ENCODE measurements at places on chromosomes 1 and 21.

DNA sequence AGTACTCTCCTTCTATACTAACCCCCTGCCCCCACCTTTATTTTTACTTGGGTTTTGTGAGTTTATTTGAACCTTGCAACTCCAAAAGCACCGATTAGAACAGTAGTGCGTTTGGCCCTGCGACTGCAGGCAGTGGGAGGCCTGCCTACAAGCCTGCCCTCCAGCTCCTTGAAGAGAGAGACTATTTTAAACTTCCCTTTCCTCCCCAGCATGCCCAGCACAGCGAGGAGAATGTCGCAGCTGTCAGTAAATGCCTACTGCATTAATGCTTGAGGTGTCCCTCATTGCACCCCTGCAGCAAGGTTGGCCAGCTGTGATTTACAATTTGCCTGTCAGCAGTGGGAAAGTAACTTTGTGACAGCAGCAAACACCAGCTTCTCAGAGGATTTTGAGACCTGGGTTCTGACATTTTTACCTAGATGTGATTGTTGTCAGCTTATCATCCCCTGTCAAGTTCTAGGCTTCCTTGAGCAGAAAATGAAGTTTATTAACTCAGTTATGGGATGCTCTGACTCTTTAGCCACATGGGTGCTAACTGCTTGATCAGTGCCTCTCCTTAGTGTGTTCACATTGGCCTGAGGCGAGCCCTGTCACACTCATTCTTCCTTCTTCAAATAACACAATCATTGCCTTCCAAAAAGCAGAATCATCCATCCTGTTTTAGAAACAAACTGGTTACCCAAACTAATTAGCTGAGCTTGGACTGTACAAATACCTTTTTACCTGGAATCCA is 170.6 kb downstream of the PDE4B start:
- no peak for DNase-seq

DNA sequence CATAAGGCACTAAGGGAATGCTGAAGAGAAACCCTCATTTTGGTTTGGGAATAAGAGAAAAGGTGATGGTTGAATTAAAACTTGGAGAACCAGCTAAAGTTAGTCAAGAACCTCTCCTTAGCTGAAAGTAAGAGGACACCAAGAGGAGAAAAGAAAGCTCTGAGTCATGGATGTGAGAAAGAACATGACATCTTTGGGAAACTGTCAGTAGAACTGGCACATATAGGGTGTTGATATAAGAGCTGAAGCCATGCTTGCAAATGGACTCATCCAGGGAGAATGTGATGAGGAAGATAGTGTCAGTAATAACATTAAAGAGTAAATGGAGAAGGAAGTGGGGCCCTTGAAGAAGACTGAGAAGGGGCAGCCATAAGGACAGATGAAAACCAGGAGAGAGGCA is 54.3 kb downstream of the LRRC8C start:
- no peak for DNase-seq

DNA sequence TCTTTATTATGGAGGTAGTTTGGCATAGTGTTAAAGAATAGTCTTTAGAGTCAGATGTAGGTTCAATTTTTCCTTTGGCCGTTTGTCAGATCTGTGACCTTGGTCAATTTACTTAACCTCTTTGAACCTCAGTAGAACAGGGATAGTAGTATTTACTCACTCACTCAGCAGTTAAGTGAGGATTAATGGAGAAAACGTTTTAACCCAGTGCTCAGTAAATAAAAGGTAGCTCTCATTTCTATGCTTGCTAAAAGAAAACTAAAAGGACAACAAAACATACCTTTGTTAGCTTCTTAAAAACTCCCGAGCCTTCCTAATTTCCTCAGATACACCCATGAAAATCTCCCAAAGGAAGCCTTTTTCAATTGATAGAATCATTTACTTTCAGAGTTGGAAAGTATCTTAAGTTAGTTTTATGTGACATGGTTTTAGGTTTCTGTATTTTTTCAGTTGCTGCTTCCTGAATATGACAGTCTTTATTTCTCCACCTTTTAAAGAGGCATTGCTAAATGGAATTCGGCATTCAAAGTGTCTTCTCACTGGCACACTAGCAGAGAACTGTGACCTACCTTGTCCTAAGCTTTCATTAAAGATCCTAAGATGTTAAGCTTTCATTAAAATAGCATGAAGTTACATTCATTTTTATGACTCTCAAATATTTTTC is 7.8 kb downstream of the ABCD3 start:
- DNase-seq: no peak

DNA sequence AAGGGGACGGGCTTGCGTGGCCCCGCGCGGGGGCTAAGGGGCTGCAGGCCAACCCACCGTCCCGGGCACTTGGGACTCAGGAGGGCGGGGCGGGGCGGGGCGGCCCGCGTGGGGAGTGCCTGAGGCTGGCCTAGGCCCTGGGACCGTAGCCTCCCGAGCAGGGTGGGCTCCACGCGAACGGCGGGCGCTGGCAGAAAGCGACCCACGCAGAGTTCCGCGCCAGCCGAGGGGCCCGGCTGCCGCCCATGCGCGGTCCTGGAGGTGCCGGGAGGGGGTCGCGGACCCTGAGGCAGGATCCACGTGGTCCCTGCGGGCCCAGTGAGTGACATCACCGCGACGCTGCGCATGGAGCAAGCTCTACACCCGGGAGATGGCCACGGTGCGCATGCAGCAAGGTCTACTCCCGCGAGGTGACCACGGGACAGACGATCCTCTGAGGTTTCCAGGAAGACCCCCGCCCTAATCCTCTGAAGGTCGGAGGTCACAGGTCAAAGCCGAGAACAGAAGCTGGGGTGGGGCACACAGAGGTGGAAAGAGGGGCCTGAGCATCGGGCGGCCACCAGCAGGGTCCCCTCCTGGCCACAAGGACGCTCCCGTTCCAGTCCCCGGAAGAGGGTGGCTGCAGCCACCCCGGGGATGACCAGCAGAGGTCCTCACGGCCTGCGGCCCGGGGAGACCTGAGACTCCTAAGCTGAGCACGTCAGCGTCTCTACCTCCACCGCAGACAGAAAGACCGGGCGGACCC is 13.5 kb upstream of the SLC19A1 start:
- DNase-seq: peak; percentile 40

- DNase-seq: no peak
These were observed 20.2 kb upstream of the KCNAB2 start for GRCh38 chr1:6025269-6026094.

DNA sequence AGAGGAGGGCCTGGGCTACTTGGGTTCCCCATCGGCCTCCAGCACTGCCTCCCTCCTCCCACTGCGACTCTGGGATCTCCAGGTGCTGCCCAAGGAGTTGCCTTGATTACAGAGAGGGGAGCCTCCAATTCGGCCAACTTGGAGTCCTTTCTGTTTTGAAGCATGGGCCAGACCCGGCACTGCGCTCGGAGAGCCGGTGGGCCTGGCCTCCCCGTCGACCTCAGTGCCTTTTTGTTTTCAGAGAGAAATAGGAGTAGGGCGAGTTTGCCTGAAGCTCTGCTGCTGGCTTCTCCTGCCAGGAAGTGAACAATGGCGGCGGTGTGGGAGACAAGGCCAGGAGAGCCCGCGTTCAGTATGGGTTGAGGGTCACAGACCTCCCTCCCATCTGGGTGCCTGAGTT is 24.4 kb downstream of the EIF2D start:
- no peak for DNase-seq

DNA sequence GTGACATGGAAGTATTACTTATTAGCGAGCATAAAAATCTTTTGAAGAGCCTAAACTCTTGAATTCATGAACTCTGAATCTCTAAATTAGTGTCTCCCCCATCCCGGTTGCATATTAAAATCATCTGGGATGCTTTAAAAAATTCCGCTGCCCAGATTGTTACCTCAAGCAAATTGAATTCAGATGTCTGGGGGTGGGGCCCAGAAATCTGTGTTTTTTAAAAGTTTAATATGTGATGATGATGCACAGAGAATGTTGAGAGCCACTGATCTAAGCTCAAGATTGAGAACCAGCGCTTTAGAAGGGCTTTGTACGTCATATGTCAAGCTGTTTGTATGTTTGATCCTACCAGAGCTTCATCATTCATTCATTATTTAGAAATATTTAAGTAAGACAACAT is 446.8 kb downstream of the NUF2 start:
- no peak for DNase-seq

All from activated T-cell treated with anti-CD3 and anti-CD28 coated beads for 24 hours (primary cell).